ENCODE measurements at places on chromosomes 16 and 17.

- no peak for DNase-seq
Observed at GRCh38 chr17:68849673-68850610, 105.2 kb downstream of the ABCA8 start.

DNA sequence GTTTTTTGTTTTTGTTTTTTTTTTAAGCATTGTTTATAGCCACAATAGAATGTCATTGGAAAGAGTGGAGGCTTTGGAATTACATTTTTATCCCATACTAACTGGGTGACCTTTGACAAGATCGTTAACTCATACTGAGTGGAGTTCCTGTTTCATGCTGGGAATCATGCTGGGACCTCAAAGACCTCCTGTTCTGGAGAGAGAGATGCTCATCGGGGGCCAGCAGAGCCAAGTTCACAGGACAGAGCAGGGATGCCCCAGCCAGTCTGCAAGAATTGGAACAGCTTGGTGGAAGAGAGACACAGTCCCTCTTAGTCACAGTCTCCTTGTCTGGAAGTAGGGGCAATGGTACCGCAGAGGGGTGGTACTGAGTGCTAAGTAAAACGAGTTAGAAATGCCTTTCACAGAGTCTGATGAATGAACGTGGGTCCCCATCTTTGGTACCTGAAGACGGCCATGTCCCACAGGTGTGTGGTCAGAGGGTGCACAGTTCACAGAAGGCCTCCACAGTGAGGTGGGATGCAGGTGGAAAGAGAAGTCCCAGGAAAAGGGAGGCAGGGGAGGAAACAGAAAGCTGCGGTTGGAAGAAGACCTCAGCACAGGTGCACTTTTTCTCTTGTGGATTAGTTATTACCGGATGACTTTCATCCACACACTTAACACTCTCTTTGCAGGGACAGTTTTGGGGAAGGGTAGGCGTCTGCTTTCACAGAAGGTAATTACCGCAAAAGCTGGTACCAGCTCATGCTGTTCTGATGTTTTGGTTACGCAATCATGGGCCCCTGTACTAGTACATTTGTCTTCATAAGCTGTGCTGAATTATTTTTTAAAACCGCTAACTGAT lies 147.8 kb downstream of the PRKCA start:
- no peak for DNase-seq

- DNase-seq: no peak
Observed at GRCh38 chr17:61443475-61443882, 8.7 kb upstream of the TBX4 start.

- no peak for DNase-seq
Observed at GRCh38 chr17:79008666-79009387, 737 bp downstream of the CANT1 start.

GRCh38 chr16:80265624-80266306 lies 275.0 kb upstream of the DYNLRB2 start:
- DNase-seq: no peak

DNA sequence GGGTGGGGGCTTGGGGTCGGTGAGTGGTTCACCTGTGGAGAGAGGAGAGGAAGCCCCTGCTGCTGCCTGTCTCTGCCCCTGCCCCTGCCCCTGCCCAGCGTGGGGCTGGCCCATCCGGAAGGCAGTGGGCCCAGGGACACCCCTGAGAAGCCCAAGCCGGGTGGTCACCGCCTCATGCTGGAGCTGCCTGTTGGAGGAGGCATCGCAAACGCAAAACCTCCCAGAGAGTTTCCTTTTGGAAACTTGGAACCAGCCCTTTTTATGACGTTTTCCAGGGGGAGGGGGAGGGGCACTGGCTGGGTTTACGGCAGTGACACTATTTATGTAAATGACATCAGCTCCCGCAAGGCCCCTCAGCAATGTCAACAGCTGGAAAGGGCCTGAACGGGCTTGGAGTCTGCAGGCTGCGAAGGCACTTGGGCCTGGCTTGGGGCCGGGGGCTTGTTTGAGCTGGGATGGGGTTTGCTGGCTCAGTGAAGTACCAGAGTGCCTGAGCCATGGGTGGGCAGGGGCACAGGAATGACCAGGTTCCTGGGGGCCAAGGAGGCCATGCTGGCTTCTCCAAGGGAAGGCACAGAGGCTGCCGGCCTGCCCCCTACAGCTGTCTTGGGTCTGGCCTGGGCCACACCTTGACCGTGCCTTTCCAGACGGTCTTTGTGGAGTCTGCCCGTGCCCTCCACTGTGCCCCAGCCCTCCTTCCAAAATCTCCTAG lies 219.5 kb downstream of the NTN1 start:
- no peak for DNase-seq

- peak; percentile 60 for DNase-seq
Observed at GRCh38 chr17:15171167-15172047, 93.7 kb downstream of the PMP22 start.

GRCh38 chr16:30186444-30186781 lies 3.0 kb downstream of the CORO1A start:
- DNase-seq: no peak

- peak; percentile 47 for DNase-seq
Observed at GRCh38 chr16:84065536-84066132, 23.0 kb upstream of the SLC38A8 start.

GRCh38 chr17:57898487-57899311 lies 48.9 kb upstream of the MRPS23 start:
- DNase-seq: no peak

Data from activated CD4-positive, alpha-beta T cell treated with anti-CD3 and anti-CD28 coated beads, Interleukin-2, Interleukin-6, amounts not matched to agents 100 ng/mL and 50 ng/mL, durations not matched to agents 16 hours and 8 hours (primary cell).